ENCODE measurements at places on chromosomes 4 and X.

DNA sequence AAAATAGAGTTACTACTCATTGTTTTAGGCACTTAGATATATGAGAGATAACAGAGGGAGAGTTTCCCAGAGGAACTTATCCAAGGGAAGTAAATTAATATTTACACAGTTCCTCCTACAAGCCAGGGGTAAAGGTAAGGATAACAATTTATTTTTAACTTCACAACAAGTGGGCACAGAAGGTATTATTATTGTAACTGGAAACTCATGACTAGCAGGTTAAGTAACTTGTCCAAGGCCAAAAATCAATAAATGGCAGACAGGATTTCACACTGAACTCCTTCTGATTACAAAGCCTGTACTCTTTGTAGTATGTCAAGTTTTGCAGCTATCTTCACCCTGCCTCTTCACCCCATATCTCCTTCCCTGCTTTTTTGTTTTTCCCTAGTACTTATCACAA is 46.9 kb upstream of the F8A3 start:
- DNase-seq = no peak

DNA sequence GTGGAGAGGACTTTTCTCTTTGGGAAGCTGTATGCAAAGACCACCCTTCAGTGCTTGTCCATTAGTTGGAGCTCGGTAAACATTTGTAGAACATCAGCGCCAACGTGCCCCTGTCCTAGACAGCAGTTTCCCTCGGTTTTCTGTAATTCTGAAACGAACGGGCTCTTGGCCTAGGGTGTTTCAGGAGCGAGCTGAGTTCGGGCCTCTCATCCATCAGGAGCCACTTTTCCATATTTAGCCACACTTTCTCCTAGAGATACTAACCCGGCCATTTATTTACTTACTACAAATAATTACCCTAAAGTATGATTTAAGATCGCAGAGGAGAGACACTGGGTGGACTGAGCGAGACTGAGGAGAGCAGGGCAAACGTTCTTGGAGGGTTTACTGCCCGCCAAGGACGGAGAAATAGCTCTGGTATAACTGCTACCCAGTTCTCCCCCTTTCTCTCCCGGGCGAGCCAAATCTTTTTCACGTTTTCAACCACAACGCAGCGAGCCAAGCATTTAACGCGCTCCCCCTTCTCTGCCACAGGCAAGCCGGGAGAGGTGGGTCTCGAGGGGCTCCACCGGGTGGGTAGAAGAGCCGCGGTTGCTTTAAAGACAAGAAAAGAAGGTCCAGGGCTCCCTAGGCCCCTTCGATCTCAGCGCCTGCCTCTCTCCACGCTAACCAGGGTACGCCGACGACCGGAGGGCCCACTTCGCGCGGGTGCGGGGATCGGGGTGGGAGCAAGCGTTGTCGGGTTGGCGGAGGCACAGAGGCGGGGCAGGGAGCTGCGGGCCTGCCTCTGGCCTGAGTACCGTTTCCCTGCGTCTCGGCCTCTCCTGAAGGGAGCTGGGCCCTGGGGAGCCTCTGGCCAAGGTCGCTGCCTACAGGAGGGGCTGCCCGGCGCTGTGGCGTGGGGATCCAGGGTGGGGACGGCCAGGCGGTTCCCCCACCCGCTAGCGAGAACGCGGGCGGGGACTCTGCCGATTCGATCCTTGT is 10.8 kb upstream of the PITX2 start:
- no peak for DNase-seq

GRCh38 chrX:32708542-32708941 is 502.8 kb downstream of the DMD start:
- no peak for DNase-seq

DNA sequence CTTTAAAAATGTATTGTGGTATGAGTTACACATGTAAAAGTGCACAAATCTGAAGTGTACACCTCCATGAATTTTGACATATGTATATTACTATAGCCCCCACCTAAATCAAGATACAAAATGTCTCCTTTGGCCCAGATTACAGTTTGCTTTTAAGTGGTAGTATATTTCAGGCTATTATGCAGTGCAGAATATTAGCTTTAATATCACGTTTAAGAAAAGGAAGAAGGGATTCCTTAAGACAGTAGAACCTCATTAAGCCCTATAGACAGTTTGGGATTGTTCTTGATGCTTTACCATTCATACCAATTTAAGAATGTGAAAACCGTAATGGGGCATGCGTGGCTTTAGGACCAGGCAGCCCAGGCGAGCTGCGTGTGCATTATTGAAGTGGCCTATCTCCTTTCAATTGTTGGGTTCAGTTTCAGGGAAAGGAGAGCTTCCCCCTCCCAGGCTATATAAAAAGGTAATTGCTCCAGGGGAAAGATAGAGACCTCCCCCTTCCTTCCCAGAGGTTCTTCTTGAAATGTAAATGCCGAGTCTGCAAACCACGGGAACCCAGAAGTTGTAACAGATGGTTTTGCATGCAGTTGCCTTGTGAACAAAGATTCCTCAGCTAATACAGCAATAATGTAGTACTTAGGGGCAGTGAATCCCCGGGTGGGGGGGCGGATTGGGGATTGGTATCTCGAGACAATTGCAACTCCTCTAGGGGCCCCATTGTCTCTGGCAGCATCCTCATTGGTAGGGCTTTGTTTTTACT is 106.1 kb downstream of the UCHL1 start:
- DNase-seq = no peak

- no peak for DNase-seq
Observed at GRCh38 chr4:154033921-154034320, 245.0 kb upstream of the SFRP2 start.

- DNase-seq = no peak
Observed at GRCh38 chr4:152999346-153000075, 63.4 kb downstream of the FHDC1 start.

Measured in foreskin fibroblast (primary cell).